Stimulated activated CD4-positive, alpha-beta T cell treated with anti-CD3 and anti-CD28 coated beads, Interleukin-2, amount 100 ng/mL, for 24 hours (primary cell): ENCODE measurements at places on chromosomes 16 and 17.

DNA sequence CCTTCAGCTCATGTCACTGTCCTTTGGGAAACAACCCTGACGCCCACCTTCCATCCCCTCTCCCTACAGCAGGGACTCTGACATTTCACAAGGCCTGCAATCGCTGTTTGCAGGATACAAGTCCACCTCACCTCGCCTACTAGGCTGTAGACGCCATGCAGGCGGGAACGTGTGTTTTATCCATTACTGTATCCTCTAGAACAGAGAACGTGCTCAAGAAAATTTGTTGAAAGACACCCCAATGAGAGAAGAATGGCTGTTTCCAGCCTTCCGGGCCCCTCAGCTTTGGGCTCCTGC lies 1.5 kb upstream of the TTYH2 start:
- DNase-seq = no peak

- DNase-seq = no peak
Measured at GRCh38 chr17:68822719-68823289, 132.4 kb downstream of the ABCA8 start.

DNA sequence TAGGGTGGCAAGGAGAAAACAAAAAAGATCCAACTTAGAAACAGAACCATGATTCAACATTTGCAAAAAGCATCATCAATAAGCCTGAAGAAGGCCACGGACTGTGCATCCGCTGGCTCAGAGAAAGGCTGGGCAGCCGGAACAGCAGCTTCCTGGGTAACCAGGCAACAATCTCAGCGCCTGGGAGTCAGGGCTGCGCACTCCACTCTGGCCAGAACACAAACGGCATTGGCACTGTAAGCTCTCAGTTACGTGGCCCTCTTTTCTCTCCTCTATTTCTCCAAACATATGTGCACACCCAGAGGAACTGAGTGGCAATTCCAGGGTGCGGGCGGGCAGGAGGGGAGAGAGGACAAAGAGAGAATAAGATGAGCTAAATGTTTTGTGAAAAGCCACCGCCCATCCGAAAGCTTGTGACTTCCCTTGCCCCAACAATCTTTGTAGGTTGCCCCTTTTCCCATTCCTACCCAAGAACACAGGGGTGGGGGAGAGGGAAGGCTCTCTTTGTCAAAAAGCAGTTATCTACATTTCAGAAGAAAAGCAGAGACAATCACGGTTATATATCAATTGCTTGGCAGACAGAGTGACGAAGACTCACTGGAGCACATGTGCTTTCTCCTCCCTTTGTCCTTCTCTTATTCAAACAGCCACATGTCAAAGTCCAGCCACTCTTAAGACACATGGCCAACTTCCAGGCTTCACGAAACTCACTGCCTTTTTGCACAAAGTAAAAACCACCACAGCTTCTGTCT lies 6.6 kb upstream of the GHDC start:
- no peak for DNase-seq

DNA sequence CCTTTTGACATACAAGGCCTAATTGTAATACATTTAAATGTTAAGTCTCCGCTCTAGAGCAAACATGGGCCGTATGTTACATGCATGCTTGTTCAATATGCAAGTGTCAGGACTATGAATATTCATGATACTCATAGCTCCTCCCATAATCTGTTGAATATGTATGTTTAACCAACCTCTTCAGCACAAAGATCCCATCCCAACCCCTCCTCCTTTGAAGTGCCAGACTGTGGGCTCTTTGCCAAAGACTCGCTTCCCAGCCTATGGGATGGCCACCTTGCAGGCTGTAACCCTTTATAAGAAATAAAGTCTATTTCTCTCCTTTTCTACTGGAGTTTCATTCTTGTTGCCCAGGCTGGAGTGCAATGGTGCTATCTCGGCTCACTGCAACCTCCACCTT lies 156.2 kb downstream of the ABCC12 start:
- DNase-seq = no peak

GRCh38 chr16:84471316-84471715 lies 33.1 kb downstream of the MEAK7 start:
- no peak for DNase-seq

- DNase-seq = no peak
Measured at GRCh38 chr17:81401723-81402529, 6.7 kb downstream of the BAHCC1 start.

GRCh38 chr17:46199379-46199778 lies 6.2 kb upstream of the KANSL1 start:
- DNase-seq = no peak

DNA sequence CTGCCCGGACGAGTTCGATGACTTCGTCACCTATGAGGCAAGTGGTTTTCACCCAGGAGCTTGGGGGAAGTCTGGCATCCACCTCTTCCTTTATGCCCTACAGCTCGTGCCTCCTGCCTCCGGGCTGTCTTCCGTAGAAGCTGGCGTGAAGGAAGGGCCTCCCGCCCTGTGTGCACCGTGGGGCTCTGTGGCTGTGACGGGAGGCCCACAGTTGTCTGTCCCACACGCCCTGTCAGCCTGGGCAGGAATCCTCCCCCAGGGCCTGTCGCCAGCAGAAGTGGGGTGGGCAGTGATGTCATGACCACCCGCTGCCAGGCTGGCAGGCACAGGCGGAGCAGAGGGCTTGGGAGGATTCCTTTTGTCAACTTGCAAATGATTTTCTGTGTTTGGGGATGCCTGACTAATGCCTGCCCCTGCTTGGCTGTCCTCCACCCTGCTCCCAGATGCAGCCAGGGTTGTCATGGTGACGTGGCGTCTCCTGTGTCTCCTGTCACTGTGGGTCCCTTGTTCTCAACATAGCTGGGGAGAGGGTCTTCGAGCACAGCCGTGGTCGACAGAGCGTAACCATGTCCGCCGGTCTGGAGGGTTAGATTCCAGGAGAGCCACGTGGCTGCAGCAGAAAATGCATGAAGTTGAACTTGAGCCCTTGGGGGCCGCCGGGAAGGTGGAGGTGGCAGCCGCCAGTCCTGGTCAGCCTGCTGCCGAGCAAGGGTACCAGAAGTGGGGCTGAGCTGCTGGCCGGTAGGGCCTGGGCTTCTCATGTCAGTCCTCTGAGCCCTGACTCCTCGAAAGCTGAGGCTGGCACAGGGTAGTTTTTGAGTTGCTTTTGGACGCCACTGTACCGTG lies 46.1 kb downstream of the RAB11FIP3 start:
- DNase-seq = no peak

DNA sequence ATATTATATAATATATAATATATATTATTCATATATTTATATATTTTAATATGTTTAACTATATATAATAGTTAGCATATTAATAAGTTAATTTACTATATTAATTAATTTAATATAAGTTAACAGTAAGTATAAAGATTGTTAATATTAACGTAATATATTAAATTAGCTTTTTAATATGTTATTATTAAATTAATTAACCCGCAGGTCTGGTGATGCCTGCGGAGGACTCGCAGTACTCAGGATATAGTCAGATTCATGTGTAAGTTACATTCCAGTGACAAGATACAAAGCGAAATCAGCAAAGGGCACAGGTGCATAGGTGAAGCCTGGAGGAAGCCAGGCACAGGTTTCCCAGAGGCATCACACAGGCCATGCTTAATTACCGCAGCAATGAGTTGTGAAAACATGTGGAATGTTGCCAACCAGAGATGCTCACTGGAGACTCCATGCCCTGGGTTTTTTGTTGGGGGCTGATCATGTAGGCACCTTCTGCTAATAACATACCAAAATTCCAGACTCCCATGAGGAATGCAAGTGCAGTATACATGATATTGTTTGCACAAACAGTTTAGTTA lies 130.4 kb upstream of the MPHOSPH6 start:
- no peak for DNase-seq

DNA sequence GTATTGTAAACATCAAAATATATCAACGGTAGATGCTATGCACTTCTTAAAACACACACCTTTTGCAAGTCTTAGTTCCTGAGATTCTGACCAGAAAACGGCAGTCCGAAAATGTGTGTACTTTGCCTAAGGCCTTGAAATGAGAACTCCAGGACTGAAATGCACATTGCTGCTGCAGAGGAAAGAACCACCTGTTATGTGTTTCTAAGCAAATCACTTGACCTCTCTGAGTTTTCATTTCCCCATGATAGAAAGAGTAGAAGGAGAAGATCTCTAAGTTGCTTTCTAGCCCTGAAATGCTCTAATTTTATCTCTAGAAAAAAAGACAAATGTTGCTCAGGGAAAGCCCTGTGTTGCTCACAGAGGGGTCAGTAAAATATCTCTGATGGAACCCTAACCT lies 9.9 kb downstream of the CCDC182 start:
- no peak for DNase-seq

DNA sequence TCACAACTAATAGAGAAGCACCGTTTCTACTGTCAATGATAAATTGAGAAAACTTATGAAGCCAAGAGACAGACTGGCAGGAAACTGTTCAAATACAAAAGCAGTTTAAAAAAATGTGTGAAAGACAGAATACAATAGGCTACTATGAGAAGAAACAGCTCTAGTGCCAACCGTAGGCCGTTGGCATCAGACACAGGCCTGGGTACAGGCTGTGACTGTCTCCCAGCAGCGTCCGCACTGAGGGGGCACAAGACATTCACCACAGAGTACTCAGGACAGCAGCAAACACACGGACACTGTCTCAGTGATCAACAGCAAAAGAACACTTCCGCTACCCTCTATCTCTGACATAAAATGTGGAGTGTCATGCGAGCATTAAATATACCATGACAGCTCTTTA lies 7.8 kb upstream of the C1QBP start:
- DNase-seq = no peak

DNA sequence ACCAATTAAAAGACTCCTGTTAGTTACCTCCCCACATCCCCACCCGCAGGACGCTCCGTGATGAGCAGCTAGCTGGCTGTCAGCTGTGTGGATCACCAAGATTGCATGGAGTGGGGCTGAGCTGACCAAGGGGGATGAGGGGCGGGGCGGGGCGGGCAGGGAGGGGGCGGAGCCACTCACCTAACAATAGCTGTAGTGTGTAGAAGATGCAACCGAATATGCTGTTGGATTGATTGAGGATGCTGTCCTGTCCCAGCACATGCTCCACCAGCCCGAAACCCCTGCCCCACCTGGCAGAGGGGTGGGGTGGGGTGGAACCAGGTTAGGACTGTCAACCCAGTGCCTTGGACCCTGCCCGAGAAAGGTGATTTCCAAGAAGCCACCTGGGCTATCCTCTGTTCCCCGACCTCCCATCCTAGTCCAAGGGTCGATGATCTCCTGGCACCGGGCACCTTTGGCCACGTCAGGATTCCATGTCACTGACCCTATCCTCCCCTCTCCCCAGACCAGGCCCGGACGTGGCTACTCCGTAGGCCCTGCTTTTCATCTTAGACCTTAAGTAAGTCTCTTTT lies 1.4 kb downstream of the VKORC1 start:
- DNase-seq = no peak

DNA sequence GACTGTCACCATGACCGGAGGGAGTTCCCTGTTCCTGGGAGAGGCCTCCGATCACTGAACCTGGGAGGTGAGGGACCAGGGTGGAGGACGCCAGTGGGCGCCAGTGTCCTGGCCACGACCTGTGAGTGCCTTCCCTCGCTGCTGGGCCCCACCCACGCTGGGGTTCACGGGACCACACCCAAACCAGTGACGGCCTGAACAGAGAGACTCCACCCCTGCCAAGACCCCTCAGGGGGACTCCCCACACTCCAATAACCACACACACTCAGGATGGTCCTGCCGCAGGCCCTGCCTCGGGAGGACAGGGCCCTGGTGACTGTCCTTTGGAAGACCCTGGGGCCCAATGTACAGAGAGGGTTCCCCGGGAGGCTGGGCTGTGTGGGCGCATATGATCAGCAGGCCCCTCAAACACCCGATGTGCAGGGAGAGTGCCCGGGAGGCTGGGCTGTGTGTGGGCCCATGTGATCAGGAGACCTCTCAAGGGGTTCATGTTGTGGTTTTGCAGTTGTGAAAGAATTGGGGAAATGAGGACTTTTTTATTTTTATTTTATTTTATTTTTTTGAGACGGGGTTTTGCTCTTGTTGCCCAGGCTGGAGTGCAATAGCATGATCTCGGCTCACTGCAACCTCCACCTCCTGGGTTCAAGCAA lies 26.6 kb downstream of the TPSD1 start:
- no peak for DNase-seq

GRCh38 chr16:70749006-70749678 lies 51.8 kb downstream of the VAC14 start:
- DNase-seq = no peak

DNA sequence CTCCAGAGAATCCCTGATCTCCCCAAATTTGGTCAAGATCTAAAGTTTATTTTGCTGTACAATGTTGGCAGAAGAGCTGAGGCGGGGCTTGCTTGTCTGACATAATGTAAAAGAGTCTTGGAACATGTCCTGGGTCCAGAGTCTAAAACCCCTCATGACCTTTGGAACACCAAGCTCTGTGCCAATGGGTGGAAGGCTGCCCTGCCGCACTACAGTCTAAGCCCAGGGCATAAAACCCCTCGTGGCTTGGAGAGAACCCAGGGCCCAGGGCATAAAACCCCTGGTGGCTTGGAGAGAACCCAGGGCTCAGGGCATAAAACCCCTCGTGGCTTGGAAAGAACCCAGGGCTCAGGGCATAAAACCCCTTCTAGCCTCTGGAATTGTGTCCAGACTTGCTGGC lies 36.7 kb downstream of the CCDC57 start:
- DNase-seq = no peak

GRCh38 chr16:80366023-80366422 lies 174.8 kb upstream of the DYNLRB2 start:
- DNase-seq = no peak

GRCh38 chr17:58974354-58974753 lies 132.3 kb downstream of the TRIM37 start:
- DNase-seq = no peak

GRCh38 chr17:82390015-82390859 lies 18.7 kb downstream of the UTS2R start:
- no peak for DNase-seq

GRCh38 chr17:82085031-82085861 lies 12.8 kb downstream of the FASN start:
- no peak for DNase-seq

GRCh38 chr16:7351610-7352510 lies 19.2 kb downstream of the RBFOX1 start:
- DNase-seq = no peak

DNA sequence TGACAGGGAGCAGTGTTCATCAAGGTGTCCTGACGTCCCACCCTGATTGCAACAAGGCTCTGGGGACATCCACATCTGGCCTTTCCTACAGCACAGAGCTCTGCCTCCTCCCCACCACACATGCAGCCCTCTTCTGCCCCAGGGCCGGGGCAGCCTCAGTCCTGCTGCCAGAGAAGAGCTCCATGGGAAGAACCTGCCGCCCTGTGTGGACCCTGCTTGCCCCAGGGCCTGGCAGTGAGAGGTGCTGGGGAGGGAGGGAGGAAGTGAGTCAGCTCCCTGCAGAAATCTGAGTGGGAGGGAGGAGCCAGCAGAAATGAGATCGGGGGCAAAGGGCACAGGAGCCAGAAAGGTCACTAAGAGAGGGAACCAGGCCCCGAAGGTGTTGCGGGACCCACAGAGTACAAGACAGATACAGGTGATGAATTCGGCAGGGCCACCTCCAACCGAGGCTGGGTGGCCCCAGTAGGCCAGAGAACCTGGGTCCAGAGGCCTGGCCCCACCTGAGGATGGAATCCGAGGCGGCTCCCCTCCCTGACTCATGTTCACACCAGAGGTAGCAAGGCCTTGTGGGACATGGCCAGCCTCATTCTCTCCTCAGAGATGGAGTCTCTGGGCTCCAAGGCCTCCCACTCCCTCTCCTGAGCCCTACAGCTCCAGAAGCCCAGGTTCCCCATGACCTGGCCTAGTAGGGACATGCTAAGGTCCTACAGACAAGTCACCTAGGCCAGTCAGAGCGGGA lies 24.8 kb downstream of the MYO18A start:
- DNase-seq = peak; percentile 69

GRCh38 chr16:17211797-17212196 lies 259.0 kb downstream of the XYLT1 start:
- DNase-seq = peak; percentile 32

GRCh38 chr16:60608971-60609370 lies 1427.3 kb downstream of the CDH8 start:
- no peak for DNase-seq
